Esophagus squamous epithelium (tissue), 5 donors: ENCODE measurements at places on chromosomes 6 and 20. TPM values are rescaled to one million over a fixed set of nuclear protein-coding genes. Genes with fewer than 3 reads are reported as not detected.

DNA sequence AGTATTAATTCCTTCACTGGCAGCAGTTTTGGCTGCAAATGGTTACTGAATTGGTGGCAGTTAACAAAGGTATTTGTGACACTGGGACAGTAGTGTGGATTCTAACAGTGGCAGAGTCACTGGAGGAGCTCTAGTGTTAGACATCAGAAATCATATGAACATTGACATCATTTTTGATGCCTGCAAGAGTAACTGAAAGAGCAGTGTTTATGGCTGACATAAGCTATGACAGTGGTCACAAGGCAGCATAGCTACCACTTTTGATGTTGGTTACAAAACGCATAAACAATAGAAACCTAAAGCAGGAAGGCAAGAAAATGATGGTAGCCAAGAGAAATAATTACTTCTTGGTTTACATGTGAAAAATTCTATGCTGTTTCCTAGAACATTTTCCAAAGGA, 326.7 kb upstream of the MAN1A1 start:
- DNase-seq: no peak

GRCh38 chr20:38187517-38187916, 22.4 kb upstream of the TGM2 start:
- no peak for DNase-seq

GRCh38 chr20:6265204-6265904, 142.5 kb upstream of the FERMT1 start:
- no peak for DNase-seq

DNA sequence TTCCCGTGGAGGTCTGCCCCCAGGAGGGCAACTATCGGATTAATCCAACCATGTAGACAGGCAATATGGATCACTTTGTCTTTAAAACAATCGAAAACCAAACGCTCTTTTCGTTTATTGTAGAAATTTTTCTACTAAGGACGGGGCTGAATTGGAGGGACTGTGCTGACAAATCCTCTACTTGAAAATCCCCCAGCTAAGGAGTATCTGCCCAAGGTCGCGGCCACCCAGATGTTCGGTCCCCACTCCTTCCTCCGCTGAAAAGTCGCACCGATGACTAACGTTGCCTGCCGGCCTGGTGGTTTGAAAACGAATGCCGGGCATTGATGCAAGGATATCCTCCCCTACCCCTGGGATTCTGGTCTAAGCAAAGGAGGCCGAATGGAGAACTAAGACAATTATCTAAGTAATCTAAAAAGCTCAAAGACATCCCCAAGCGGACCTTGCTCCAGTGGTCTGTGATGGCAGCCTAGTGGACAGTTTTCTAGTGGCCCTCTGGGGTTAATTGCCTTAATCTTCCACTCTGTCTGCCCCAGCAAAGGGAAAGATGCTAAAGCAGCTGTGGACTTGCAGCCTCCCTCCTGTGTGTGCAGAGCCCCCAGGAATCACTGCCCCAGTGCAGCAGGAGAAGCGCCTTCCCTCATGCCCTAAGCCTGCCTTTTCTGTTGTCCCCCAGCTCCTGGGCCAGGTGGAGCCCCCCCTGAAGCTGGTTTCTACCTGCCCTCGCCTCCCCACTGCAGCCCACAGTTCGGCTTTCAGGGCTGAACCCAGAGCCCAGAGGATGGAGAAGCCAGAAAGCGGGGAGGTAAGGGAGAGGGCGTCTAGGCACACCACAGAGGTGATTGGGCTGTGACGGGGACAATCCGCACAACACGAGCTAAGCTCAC, 3.6 kb upstream of the FOXC1 start:
- DNase-seq: no peak

GRCh38 chr6:4336084-4336483, 200.7 kb upstream of the ECI2 start:
- no peak for DNase-seq

DNA sequence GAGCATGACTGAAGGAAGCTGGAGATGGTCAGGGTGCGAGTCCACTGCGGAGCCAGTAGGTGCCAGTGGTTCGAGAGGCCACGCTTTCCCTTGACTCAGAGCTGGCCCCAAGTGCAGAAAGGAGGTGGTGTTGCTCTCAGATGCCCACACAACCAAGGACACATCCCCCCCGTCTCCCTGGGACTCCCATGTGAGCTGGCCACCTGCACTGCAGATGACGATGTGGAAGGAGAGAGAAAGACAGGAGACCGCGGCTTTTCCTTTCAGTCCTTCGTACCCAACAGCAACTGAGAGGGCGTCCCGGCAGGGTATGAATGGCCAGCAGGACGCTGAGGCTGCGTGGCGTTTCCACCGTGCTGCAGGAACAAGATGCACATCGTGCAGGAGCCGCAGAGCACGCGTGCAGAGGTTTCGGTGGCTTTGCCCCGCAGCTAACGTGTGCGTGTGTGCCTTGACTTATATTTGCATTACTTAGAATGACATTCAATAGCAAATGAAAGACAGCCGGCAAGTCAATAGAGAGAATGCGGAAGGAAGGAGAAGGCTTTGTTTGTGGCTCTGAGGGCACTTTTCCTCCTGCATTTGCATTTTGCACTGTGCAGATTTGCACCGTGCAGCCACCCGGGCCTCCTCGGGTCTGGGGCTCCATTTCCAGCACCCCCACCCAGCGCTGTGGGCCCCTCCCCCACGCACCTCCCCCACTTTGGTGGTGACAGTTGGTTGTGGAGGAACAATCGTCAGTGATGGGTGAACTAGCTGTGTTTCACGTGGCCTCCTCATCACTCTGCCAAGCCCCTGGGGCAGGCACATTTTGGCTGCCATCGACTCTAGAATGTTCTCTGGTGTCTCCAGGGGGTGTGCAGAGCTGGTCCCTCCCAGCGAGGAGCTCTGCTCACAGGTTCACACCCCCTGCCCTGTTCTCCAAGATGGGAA, 26.4 kb upstream of the BHLHE23 start:
- DNase-seq: no peak

- DNase-seq: no peak
Observed at GRCh38 chr20:2624190-2624589, 28.2 kb upstream of the NOP56 start.

DNA sequence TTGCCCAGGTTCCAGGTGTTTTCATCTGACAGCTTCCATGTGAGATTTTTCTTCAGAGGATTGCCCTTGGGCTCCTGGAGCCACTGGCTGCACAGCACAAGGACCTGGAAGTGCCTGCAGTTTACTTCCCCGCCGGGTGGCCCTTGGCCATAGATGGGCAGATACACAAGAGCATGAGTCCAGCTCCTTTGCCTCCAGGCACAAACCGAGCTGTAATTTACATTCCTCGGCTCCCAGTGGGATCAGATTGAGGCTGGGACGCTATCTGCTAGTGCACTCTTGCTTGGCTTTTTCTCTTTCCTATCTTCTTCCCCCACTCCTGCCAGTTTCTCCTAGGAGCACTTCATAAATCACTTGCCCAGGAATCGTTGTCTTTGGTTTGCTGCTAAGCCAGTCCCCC, 85.4 kb upstream of the RALY start:
- no peak for DNase-seq

- no peak for DNase-seq
Observed at GRCh38 chr6:27608916-27609883, 136.3 kb upstream of the ZNF184 start.

- no peak for DNase-seq
Observed at GRCh38 chr6:144161975-144162374, 11.7 kb downstream of the STX11 start.

DNA sequence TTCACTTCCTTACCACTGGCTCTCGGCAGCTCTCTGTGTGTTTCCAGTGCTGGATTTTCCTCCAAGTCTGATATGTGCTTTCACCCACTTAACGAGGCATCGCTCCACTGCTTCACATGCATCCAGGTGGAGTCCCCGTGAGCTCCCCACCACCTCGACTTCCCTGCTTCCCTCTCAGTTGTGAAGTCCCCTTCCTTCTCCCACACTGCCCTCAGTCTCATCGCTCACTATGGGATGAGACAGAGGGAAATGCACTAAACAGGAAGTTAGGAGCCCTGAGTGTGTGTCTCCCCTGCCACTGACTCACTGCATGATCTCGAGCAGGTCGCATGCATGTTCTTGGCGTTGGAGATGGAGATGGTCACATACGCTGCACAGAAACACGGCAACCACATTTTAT, 84.0 kb downstream of the MTHFD1L start:
- DNase-seq: no peak

DNA sequence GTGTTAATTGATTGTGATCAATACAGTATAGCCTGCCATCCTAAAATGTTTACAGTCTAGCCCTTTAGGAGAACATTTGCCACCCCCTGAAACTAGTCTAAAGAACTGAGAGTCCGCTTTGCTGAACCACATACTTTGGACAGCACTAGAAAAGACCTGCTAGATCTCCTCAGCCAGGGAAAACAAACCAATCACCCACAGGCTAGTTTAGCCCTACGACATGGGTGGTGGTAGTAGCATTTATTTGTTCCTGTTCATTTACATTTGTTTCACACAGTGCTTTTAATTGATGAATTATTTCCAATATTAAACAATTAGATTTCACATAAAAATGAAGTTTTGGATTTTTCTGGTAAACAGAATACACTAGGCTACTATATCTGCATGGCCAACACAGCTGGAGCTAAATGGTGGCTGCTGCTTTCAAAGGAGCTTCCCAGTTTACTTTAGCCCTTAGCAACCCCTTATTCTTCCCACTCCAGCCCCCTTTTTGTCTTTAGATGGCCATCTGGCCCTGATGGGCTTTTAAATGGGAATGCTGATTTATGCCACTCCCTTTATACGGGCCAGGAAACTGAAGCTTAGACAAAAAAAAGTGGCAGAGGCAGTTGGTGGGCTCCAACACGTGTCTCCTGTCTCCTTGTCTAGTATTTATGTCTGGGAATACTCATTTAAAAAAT, 72.4 kb downstream of the ADGRG6 start:
- DNase-seq: no peak

- no peak for DNase-seq
Observed at GRCh38 chr20:19308146-19308545, 95.7 kb downstream of the SLC24A3 start.

Gene SYNCRIP
- total RNA-seq: 65.7 TPM

Gene SLC25A27
- total RNA-seq: 9.2 TPM

Gene GTF2H4
- 11.8 TPM for total RNA-seq

Gene LRRC1
- 26.7 TPM for total RNA-seq

Gene ALDH5A1
- 4.5 TPM for total RNA-seq

Gene E2F3
- 7.1 TPM for total RNA-seq

Gene PACRG
- total RNA-seq: 0.95 TPM

Gene PI16
- 1.0 TPM for total RNA-seq

Gene TFAP2C
- total RNA-seq: 25.9 TPM

Gene ACSS1
- total RNA-seq: 23.5 TPM

Gene GSTA3
- total RNA-seq: not detected

Gene TCEA2
- total RNA-seq: 25.2 TPM

Gene CUL7
- total RNA-seq: 9.0 TPM
